ENCODE measurements at places on chromosomes 3 and 15. TPM values are rescaled to one million over a fixed set of nuclear protein-coding genes. Genes with fewer than 3 reads are reported as not detected.
A peak's percentile ranks its signal among the peaks of the same experiment; 100 is the strongest.

The GRK7 gene
- total RNA-seq, result not detected

The FMN1 gene
- 30.8 TPM for total RNA-seq

The MINAR1 gene
- total RNA-seq, result 0.24 TPM

The HRG gene
- not detected for total RNA-seq

The PPARG gene
- 98.8 TPM for total RNA-seq

The ITIH4 gene
- total RNA-seq, result 4.3 TPM

The ROPN1 gene
- total RNA-seq, result 2.0 TPM

The SLC28A1 gene
- not detected for total RNA-seq

The ZNF774 gene
- 17.8 TPM for total RNA-seq

The SPSB4 gene
- total RNA-seq, result 0.85 TPM

The TTC23 gene
- total RNA-seq, result 17.1 TPM

The CLRN1 gene
- total RNA-seq, result not detected

The TMEM40 gene
- total RNA-seq, result not detected

DNA sequence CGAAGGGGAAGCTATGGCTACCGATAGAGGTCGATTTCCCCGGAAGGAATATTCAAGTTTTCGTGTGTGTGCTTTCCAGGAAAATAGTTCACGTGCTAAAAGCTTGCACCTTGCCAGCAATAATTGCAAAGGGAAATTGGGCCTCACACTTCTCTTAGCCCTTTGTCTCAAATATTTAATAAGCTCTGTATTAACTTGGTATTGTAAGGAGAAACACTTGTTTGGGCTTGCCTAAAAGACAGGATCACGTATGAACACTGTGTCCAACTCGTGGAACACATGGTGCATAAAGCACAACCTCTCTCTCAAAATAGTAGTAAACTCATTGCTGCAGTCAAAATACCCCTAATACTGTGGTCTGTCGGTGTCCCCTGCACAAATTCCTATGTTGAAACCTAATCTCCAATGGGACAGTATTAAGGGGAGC is 352 bp upstream of the TMF1 start:
- DNase-seq, result no peak

DNA sequence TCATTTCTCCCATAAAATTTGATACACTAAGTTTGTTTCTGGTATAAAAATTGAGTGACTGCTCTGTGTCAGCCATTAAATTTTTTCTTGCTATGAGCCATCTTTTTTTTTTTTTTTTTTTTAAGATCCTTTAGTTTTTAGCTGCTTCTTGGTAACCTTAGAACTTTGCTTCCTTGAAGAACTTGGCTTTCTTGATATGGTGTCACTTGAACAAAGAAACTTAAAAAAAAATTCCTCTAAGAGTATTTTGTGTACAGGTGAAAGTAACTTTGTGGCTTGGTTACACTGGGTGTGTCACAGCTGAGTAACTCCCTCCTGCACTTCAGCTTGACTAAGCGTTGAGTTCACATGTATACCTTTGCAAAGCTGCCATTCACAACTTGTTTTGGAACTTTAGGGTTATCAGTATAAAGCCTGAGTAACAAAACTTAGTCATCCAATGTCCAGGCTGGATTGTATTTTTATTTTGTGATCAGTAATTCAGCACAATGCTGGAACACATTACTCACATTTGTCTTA is 6.5 kb downstream of the CHD2 start:
- no peak for DNase-seq

DNA sequence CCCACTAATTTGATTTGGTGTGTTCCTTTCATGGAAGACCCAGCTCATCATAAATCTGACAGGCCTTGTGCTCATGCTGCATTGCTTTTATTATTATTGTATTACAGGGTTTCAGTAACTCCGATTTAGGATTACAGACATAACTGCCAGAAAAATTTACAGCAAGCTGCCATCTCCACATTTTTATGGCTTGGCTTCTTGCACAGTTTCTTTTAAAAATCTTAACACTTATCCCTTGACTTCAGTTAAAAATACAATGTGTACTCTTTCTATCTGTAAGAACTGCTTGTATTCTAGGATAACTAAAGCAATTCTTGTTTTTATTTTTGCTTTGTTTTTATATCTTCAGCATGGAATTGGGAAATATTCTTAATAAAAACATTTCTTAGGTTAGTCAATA is 612.2 kb downstream of the DIPK2A start:
- no peak for DNase-seq

GRCh38 chr15:39202641-39203040 is 378.2 kb upstream of the THBS1 start:
- DNase-seq, result no peak

GRCh38 chr3:187400756-187401155 is 32.6 kb downstream of the RTP4 start:
- no peak for DNase-seq

- DNase-seq, result no peak
Observed at GRCh38 chr3:112746675-112747280, 99.9 kb downstream of the CD200R1L start.

- peak; percentile 48 for DNase-seq
Observed at GRCh38 chr3:137105277-137105977, 147.6 kb downstream of the IL20RB start.

DNA sequence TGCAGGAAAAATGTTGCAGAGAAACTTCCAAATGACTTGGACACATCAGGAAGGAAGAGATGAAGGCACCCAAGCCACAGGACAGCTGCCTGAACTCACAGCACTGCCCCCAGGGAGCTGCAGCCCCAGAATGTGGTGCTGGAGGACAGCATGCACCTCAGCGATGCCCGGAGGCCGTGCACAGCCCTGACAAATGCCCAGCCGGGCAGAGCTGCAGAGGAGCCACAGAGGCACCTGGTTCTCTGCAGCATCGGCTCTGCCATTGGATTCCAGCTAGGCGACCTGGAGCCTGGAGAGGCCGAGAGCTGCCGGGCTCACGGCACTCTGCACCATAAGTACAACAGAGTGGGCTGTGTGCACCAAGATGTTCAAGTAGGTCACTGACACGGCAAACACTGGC is 97.5 kb downstream of the OCA2 start:
- DNase-seq, result no peak

DNA sequence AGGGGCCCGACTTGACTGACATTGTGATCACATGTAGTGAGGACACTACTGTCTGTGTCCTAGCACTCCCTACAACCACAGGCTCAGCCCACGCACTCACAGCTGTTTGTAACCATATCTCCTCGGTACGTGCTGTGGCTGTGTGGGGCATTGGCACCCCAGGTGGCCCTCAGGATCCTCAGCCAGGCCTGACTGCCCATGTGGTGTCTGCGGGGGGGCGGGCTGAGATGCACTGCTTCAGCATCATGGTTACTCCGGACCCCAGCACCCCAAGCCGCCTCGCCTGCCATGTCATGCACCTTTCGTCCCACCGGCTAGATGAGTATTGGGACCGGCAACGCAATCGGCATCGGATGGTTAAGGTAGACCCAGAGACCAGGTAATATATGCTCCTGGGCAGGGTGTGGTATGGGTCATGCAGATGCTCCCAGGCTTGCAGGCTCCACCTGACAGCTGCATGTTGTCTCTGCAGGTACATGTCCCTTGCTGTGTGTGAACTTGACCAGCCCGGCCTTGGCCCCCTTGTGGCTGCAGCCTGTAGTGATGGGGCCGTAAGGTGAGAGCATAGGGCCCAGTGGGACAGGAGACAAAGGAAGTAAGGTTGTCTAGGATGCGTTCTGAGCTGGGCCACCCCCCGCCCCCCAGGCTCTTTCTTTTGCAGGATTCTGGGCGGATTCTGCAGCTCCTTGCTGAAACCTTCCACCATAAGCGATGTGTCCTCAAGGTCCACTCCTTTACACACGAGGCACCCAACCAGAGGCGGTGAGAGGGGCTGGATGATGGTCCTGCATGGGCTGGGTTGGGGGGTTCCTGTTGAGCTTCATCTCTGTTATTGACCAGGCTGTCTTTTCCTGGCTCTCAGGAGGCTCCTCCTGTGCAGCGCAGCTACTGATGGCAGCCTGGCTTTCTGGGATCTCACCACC is 4.4 kb downstream of the DALRD3 start:
- DNase-seq, result peak; percentile 70

GRCh38 chr3:126077754-126078153 is 6.2 kb downstream of the SLC41A3 start:
- DNase-seq, result no peak

- no peak for DNase-seq
Observed at GRCh38 chr3:151383956-151384355, 597 bp downstream of the P2RY12 start.

DNA sequence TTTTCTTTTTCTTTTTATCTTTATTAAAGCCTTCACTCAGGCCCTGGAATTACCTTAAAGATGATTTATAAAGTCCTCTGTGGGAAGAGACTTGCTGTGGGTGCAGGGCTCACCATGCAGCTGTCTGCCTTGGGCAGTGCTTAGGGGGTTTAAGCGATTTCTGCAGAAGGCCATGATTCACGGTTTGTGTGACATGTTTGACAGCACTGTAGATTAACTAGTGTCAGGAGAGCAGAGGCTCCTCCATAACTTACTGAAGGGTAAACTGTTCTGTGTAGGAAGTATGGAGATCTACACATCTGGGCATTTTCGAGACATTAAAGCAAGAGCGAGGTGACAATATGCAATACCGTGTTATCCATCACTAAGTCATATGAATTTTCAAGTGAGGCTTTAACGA is 137.7 kb downstream of the LRIG1 start:
- DNase-seq, result no peak

DNA sequence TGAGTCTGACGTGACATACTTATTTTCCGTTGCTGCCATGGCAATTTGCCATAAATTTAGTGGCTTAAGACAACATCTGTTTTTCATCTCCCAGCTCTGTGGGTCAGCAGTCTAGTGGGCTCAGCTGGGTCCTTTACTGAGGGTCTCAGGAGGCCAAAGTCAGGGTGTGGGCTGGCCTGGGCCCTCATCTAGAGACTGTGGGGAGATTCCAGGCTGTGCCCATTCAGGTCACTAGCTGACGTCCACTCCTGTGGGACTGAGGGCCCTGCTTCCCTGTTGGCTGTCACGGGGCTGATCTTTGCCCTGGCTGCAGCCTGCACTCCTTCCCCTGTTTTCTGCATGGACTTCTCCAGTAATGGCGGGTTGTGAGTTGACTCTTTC is 19.1 kb downstream of the FGD5 start:
- DNase-seq, result no peak

GRCh38 chr3:11434017-11434526 is 161.9 kb downstream of the ATG7 start:
- DNase-seq, result peak; percentile 24

DNA sequence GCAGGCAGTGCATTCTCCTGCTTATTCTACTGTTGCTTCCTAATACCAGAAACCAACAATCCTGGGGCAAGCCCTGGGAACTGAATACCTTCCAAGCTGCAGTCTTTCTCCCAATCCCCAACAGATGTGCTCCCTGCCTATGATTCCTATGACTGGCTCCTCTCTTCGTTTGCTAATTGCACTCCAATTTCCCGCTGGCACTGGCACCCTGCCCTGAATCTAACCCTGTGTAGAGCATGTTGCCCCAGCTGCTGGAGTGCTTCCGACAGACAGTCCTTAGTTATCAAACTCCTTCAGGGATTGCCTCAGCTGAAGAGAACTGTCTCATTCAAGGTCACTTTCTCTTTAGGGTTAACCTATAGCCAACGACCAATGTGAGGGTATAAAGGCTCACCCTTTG is 214.1 kb downstream of the NECTIN3 start:
- no peak for DNase-seq

GRCh38 chr15:49900006-49900902 is 218.8 kb downstream of the ATP8B4 start:
- DNase-seq, result no peak

GRCh38 chr3:59001675-59002074 is 48.1 kb downstream of the CFAP20DC start:
- no peak for DNase-seq

DNA sequence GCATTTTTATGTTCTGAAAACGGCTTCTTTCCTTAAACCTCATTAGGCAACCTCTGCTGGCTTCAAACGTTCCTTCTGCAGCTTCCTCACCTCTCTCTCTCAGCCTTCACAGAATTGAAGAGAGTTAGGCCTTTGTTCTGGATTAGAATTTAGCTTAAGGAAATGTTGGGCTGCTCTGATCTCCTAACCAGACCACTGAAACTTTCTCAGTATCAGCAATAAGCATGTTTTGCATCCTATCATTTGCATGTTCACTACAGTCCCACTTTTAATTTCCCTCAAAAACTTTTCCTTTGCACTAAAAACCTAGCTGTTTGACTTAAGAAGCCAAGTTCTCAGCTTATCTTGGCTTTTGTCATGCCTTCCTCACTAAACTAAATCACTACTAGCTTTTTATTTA is 49.5 kb downstream of the SMARCC1 start:
- DNase-seq, result no peak

- peak; percentile 39 for DNase-seq
Observed at GRCh38 chr3:75294124-75294523, 370.0 kb upstream of the FRG2C start.

GRCh38 chr3:16917256-16917935 is 32.6 kb downstream of the PLCL2 start:
- DNase-seq, result no peak

DNA sequence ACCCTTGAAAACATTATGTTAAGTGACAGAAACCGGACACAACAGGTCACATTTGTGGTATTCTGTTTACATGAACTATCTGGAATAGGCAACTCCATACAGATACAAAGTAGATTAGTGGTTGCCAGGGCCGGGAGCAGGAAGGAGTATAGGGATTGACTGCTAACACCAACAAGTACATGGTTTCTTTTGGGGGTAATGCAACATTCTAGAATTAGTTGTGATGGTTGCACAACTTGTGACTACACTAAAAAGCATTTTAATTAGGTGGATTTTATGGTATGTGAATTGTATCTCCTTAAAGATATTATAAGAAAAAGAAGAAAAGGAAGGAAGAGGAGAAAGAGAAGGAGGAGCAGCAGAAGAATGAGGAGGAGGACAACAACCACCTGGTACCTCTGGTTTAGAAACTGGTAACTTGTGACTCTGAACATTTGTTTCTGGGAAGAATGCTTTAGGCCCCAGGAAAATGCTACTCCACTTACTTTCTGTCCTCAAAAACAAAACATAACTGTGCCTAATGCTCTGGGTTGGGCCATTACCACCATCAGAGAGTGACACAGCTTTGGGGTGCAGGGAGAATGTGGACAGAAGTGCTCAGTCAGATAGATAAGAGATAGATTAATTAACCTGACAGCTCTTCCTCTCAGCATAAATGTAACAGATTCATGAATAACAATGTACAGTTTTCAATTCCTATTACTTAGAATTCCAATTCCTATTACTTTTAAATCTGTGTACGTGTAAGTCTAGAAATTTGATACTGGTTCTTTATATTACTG is 20.3 kb downstream of the SETMAR start:
- no peak for DNase-seq

GRCh38 chr15:89150287-89150686 is 62.0 kb downstream of the ABHD2 start:
- DNase-seq, result no peak

GRCh38 chr3:100910986-100911385 is 82.2 kb downstream of the ABI3BP start:
- no peak for DNase-seq

- no peak for DNase-seq
Observed at GRCh38 chr3:64359735-64360134, 134.5 kb upstream of the PRICKLE2 start.
